NCI-H1930 (cell line): ENCODE measurements at places on chromosomes 7 and 10.

DNA sequence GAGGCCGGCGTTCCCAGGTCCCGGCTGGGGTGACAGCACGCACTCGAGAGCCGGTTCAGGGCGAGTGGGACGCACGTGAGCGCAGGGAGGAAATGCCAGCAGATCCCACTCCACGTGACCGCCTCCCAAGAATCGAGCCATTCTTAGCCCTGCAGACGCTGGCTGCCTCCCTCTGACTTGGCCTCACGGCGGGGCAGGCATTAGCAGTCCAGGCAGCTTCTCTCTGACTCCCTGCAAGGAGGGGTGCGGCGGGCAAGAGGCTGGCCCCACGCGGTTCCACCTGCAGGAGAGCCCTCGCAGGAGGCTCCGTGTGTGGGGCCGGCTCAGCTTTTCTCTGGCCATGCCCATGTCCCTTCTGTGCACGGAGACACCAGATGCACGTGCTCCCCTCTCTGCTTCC is 10.1 kb downstream of the GPR146 start:
- DNase-seq = no peak

- no peak for DNase-seq
These were observed 735.6 kb upstream of the MBL2 start for GRCh38 chr10:53508197-53508596.

DNA sequence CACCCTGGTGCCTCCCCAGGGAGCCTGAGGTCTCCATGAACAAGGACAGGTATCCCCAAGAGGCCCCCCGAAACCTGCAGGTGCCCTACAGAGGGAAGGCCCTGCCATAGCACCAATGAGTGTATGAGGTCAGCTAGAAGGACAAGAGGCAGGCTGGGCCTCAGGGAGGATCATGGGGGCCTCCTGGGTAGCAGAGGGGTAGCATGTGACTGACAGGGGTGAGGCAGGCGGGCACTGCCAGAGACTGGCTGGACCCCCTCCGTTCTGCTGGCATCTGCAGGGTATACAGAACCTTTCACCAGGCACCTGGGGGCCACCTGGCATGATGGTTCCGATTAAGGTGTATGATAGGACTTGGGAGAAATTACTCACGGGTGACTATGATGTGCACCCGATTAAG is 79.2 kb upstream of the KCTD7 start:
- no peak for DNase-seq

GRCh38 chr10:9103301-9103700 is 1048.8 kb downstream of the GATA3 start:
- DNase-seq = no peak

GRCh38 chr10:80075781-80076180 is 2.7 kb upstream of the TMEM254 start:
- no peak for DNase-seq

GRCh38 chr7:80235334-80235733 is 100.7 kb downstream of the GNAI1 start:
- no peak for DNase-seq

DNA sequence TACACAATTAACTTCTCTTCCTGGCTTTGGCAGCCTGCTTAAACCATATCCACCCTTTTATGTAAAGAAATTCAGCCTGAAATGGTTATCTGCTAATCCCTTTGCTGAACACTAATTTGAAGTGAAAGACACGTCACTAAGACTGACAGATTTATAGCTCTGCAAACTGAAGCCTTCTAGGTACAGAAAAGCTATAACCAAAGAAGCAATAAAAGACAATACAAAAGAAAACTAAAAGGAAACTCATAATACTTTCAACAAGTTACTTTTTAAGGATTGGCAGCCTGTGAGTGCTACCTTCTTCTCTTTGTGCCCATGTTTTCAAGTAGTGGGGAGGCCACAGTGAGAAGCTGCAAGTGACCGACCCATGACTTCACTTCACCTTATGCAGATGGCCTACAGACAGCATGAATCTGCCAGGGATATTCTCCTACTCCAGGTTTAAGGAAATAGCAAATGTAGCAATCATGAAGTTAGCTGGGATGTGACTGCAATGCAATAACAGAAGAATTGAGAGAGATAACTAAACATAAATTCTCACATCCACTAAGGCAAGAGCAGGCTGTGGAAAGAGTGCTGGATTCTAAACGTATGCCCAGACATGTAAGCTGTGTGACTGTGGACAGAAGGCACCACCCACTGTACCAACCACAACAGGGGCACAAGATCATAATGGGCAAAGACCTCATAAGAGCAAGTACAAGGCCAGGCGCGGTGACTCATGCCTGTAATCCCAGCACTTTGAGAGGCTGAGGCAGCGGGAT is 10.7 kb upstream of the SPOCK2 start:
- no peak for DNase-seq

DNA sequence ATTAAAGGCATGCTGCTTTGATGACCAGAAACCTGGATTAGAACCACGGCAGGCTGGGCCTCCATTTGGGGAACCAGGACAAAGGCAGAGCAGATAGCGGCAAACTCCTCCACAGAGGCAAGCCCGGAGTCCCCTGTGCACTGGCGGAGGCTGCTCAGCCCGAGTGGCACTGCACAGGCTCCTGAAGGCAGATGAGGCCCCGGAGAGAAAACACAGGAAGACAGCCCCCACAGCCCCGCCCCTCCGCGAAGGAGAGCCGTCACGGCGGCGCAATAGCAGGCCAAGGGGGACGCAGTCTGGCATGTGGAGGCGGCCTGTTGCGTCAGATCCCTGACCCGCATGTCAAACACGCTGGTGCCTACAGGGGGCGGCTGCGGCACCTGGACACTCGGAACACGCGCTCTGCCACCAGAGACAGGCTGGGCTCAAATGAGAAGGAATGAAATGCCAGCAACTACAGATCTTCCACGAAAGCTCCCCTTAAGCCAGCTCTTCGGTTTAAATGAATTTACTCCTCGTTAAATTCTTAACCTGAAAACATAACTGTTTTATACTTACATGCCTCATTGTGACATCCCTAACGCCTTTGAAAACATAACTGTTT is 128.5 kb downstream of the MAD1L1 start:
- DNase-seq = no peak

GRCh38 chr10:99450156-99450555 is 19.7 kb upstream of the GOT1 start:
- no peak for DNase-seq

- no peak for DNase-seq
These were observed 404.7 kb upstream of the MKI67 start for GRCh38 chr10:128530946-128531345.

- DNase-seq = no peak
These were observed 116.7 kb downstream of the SMURF1 start for GRCh38 chr7:99027241-99027640.

- DNase-seq = no peak
These were observed 659.5 kb upstream of the NRG3 start for GRCh38 chr10:81215498-81215897.

DNA sequence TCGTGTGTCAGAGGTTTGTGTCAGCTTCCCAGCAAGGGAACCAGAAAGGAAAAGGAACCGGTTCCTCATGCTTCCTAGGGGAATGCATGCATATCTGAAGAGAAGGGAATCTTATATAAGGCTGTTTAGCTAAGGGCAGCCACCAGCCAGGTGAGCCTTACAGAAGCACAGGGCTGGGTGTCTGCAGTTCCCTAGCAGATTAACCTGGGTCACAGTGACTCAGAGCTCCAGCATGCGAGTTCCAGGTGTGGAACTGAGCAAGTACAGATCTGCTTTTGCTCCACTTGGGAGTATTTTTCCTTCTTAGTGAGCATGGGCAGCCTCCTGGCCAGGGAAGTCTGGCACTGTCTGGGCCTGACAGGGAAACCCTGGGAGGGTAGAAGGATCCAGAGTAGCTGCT is 957 bp upstream of the ANKRD2 start:
- DNase-seq = no peak

GRCh38 chr10:112338957-112339356 is 35.0 kb upstream of the ACSL5 start:
- no peak for DNase-seq

GRCh38 chr10:31035266-31035798 is 3.7 kb upstream of the ZNF438 start:
- no peak for DNase-seq
